ENCODE measurements at places on chromosomes 1 and 21. TPM values are rescaled to one million over a fixed set of nuclear protein-coding genes. Genes with fewer than 3 reads are reported as not detected.

TEKT2 gene
- polyA plus RNA-seq: 3.8 TPM

BATF3 gene
- 1.7 TPM for polyA plus RNA-seq

DNA sequence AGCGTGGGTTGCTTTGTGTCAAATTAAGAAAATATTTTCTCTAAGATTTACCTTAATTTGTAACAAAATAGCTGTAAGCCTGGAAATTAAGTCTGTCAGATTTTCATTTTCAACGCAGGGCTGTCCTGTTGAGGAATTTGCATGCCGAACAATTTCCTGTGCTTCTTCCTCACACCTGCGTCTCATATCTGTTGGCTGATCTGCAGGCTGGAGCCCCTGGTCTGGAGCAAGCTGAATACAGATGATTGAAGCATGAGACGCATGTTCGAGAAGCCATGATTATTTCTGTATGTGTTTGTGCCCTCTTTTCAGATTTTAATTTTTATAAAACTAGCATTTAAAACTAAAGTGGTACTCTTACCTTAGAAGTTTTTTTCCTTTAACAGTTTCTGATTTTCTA lies 9.8 kb downstream of the MIXL1 start:
- DNase-seq: no peak

DNA sequence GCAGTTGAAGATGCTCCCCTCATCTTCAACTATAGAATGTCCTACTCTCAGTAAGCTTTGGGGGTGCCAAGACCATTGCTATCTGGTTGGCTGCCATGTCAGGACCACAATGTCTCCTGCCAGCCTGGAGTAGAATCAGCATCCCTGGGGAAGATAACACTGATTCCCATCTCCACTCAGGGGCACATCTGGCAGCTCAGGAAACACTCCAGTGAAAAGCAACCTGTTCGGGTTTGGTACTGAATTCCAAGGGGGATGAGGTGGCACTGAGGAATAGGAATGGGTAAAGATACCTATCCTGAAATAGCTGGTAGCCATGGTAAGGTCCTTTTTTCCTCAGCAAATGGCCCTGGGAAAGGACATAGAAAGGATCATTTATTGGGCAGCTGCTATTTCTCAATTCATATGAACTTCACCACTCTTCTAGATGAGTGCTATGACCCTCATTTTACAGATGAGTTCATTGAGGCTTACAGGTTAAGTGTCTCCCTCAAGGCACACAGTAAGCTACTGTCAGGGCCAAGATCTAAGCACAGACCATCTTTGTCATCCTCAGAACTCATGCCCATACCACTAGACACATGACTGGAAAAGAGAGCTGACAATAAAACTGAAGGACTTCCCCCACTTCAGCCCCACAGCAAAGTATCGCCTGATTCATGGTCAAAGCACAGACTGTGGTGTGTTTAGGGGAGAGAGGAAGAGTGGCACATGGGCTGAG lies 31.4 kb downstream of the AK2 start:
- no peak for DNase-seq

GRCh38 chr1:62333441-62333840 lies 14.2 kb upstream of the KANK4 start:
- DNase-seq: no peak

- DNase-seq: peak; percentile 57
Observed at GRCh38 chr1:196660852-196661251, 9.0 kb downstream of the CFH start.

GRCh38 chr1:29475326-29475725 lies 239.0 kb downstream of the PTPRU start:
- DNase-seq: no peak

- DNase-seq: no peak
Observed at GRCh38 chr1:237910834-237911233, 20.1 kb upstream of the ZP4 start.
